ENCODE measurements at places on chromosomes 3 and 15.

DNA sequence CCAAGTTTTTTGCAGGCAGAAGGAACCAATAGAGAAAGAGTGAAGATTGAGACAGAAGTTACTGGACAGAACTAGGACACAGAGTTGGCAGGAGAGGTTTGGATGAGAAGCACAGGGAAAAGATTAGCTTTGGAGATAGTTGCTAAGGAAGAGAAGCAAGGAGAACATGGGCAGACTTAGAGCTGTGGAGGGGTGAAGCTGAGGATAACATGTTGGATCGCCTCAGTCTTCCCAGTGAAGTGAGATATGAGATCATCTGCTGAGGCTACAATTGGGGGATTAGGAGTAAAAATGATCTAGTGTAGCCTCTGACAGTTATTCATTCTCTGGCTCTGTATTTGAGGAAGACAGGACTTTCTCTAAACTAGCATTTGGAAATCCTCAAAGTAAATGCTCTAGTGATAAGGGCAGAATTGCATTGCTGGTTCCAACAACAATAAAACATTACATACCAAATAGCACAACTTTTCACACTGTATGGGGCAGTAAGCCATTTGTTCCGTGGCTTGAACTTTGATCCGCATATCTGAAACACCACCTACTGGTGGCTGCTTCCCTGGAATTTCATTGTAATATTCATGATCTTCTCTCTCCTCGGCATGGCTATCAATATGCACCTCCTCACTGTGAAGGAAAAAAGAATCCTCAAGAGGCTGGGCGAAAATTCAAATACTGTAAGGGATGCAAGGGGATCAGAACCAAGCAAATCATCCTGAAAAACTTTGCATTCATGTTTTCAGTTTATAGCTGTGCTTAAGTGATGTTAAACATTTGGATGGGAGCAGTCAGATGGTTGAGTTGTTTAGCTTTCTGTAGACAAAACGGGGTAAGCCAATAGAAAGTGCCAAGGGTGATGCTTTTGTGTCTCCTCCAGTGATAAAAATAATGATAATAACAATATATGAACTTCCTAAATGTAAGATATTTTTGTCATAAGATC lies 22.2 kb upstream of the EID1 start:
- no peak for DNase-seq

- DNase-seq: no peak
Observed at GRCh38 chr3:107065094-107065861, 312.0 kb upstream of the CCDC54 start.

GRCh38 chr3:87924485-87924884 lies 134.3 kb downstream of the CGGBP1 start:
- no peak for DNase-seq

DNA sequence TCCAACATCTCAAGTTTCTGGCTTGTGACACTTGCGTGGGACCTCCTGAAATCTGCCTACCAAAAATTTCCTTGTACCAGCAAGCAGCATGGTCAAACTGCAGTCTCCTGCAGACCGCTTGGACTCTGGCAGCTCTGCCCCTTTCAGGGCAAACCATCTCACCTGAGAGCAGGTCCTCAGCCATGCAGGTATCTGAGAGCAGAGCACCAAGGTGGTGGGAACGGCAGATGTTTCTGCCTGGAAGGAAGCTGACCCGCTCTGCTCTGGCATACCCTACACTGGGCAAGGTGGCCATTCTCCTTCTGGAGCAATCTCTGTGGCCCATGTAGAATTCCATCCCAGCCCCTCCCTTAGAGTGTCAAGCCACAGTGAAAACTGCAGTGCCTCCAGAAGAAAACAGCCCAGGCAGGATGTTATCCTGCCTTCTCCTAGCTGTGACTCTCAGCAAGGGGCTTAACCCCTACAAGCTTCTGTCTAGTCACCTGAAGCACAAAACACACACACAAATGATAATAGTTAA lies 21.6 kb downstream of the MESD start:
- DNase-seq: no peak

GRCh38 chr3:59107856-59108815 lies 58.3 kb upstream of the CFAP20DC start:
- no peak for DNase-seq

DNA sequence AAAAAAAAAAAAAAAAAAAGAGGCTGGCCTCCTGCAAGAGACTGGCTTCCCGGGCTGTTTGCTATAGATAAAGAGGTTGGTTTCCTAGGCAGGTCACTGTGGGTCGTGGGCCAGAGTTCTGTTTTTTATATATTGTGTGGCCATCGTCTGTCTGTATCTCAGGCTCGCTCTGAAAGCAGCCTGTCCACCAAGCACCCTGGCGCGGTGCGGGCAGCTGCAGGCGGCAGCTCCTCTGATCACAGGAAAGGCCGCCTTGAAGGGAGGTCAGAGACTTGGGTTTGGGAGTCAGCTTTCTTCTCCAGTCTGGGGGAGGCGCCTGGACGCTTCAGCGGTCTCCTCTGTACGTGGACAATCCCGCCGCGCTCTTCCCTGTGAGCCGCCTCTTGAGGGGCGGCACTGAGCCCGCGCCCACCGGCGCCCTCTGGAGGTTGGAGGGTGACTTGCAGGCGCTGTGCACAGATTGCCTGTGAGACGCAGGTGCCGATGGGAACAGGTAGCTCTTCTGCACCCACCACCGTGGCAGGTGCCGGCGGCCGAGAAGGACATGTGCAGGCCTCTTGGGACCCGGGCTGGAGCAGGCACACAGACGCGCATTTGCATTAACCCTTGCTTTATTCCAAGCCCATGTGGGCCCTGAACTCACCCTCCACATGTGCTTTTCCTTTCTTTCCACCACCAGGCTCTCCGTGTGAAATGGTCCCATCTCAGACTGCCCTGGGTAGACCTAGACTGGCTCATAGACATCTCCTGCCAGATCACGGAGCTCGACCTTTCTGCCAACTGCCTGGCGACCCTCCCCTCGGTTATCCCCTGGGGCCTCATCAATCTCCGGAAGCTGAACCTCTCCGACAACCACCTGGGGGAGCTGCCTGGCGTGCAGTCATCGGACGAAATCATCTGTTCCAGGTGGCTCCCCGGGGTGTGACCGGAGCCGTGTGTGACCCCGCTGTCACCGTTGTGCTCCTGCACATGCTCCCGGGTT lies 89.3 kb downstream of the LRRK1 start:
- peak; percentile 96 for DNase-seq

DNA sequence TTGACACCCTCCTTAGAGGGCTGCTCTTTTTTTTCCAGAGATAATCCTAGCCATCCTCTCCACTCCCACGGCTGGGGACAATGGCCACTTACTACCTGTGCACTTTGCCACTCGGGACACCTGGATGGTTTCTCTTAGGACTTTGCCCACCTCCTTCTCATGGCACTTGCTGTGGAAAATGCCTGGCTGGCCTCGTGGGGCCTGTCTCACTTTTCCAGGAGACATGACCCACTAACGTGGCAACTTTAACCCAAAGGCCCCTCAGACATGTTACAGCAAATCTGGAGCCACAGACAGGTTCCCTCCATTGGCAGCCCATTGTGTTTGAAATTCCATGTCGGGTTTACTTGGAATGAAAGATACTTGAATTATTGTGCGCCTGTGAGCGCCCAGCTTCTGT lies 29.4 kb upstream of the ESYT3 start:
- DNase-seq: no peak

GRCh38 chr3:171451915-171452314 lies 8.3 kb downstream of the TNIK start:
- DNase-seq: no peak

GRCh38 chr3:59817511-59817910 lies 767.7 kb upstream of the CFAP20DC start:
- no peak for DNase-seq

DNA sequence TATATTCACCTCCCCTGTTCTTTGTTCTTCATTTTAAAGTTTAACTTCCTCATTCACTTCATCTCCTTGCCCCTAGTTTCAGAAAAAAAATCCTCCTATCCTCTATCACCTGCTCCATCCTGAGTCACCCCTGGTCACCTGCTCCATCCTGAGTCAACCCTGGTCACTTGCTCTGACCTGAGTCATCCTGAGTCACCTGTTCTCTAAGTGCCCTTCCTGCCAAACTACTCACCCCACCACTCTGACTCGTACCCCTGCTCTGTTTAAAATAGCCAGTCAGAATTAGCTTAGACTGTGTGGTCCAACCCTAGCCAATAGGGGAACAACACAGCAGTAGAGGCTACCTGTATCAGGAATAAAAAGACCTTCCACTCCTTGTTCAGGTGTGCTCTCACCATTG lies 716.9 kb downstream of the ZBBX start:
- no peak for DNase-seq

- DNase-seq: no peak
Observed at GRCh38 chr3:30764891-30765290, 129.6 kb downstream of the GADL1 start.

GRCh38 chr3:183539811-183540210 lies 15.7 kb downstream of the KLHL6 start:
- no peak for DNase-seq

DNA sequence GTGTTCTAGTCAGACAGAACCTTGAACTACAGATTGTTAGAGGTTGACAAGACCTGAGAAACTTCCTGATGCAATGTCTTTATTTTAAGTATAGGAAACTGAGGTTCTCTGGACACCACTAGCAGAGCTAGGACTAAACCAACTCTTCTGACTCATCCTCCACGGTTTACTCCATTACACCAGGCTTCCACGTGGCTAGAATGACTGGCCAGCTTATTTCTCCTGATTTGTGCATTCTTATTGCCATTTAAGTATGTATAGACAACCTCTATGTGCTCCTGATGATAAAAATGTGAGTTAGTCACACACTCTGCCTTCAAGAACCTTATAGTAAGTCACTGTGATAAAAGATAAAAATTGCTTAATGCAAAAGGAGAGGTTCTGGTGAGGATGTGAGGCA lies 182.7 kb downstream of the MEX3B start:
- no peak for DNase-seq

GRCh38 chr3:72079369-72079872 lies 294.5 kb upstream of the PROK2 start:
- no peak for DNase-seq

DNA sequence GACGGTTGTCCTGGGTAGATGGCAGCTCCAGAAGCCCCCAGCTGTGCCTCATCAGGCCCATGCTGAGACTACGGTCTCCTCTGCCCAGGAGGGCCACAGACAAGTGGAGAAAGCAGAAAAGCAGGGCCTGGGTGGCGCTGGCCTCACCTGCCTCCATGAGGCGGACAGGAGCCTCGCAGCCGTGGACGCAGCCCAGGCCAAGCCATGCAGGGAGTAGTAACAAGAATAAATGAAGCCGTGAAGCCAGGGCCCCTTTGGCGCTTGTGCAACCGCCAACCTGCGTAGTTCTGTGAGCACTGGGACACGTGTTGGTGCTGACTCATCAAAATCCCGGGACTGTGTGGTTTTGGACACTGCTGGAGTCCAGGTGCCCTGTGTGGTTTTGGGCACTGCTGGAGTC lies 12.3 kb upstream of the MUC4 start:
- DNase-seq: no peak

GRCh38 chr15:73866881-73867410 lies 6.4 kb upstream of the TBC1D21 start:
- no peak for DNase-seq

GRCh38 chr3:173743516-173743915 lies 346.0 kb downstream of the NLGN1 start:
- DNase-seq: no peak

DNA sequence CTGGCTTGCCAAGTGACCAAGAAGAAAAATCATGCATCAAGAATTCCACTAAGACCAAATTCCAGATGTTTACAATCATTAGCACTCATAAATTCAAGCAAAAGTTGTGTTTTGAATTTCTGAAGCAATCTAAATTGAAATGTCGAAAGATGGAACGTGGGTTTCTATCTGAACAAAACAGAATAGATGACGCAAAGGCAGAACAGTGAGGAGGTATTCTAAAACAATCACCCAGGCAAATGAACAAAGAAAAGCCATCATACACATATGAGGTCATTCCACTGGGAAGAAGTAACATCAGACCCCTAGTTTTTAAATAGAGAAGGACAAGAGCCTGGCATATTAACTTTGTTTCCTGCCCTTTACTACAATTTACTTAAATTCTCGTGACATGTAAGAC lies 58.0 kb downstream of the MCF2L2 start:
- DNase-seq: no peak

- no peak for DNase-seq
Observed at GRCh38 chr15:51108933-51109550, 14.3 kb upstream of the TNFAIP8L3 start.

- DNase-seq: no peak
Observed at GRCh38 chr3:84136425-84136824, 822.4 kb upstream of the CADM2 start.

- DNase-seq: peak; percentile 38
Observed at GRCh38 chr15:38068626-38069391, 134.4 kb downstream of the TMCO5A start.

DNA sequence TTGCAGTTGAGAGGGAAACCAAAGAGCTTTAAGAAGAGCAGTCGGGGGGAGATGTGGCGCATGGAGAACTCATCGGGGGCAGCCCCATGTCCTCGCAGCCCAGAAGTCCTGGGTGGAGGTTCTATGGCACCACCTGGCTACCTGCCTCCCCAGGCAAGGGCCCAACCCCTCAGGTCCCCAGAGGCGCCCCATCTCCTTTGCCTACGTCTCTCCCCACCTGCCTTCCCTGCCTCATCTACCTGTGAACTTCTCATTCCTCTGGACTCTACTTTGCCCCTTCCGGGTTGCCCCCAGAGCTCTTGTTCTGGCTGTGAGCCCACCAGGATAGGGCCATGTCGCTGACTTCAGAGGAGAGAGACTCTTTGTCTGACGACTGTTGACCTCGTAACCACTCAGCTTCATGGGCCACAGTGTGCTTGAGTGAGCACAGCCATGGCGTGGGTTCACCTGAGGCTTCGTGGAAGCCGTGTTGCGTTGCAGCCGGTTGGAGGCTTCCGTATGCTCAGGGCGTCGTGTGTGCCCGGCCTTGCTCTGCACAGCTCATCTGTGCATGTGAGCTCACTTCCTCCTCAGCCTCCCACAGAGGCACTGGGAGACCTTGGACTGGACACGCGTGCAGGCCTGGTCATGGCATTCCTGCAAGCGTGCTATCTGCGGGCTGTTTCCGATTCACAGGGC lies 13.4 kb downstream of the APBA2 start:
- DNase-seq: no peak

DNA sequence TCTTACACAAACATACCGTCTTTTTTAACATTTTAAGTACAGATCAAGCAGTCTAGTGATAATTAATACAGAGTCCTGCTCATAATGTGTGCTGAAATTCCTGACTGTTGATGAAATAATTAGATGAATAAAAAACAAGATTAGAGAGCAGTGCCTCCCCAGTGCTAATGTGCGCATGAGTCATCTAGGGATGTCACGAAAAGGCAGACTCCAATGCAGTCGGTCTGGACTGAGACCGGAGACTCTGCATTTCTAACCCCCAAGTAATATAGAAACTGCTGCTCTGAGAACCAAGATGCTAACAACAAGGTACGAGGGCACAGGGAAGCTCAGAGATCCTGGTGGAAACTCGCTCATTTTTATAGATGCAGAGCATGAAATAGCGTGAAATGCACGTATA lies 61.4 kb downstream of the COL8A1 start:
- no peak for DNase-seq

DNA sequence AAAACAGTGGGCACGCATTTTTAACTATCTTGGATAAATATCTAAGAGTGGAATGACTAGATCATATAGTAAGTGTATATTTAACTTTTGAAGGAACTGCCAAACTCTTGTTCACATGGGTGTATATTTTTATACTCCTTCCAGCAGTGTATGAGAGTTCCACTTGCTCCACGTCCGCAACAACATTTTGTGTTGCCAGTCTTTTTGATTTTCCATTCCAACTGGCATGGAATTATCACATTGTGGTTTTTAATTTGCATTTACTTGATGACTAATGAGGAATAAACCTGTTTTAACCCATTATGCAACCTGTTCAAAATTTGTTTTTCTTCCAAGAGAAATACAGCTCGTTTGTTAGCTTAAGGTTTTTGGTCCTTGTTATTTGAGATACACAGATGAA lies 51.6 kb downstream of the ZNF621 start:
- no peak for DNase-seq
